Thymus (tissue), 14 donors: ENCODE measurements at places on chromosomes 1 and 21.
A peak's percentile ranks its signal among the peaks of the same experiment; 100 is the strongest.

GRCh38 chr1:68271596-68271995, 39.3 kb upstream of the WLS start:
- no peak overlapping the region for H3K27ac ChIP-seq
- no peak for DNase-seq
- H3K27me3 ChIP-seq, result no peaks in the 10 kb centered on the region
- no peaks in the 10 kb centered on the region for H3K36me3 ChIP-seq
- no peak overlapping the region for H3K4me3 ChIP-seq

GRCh38 chr1:185045814-185046492, 595 bp downstream of the RNF2 start:
- peak; percentile 25 for DNase-seq
- H3K4me1 ChIP-seq, result no peaks in the 10 kb centered on the region
- H3K36me3 ChIP-seq, result no peaks in the 10 kb centered on the region
- H3K27me3 ChIP-seq, result no peaks in the 10 kb centered on the region
- peak overlapping the region; percentile 73 for H3K4me3 ChIP-seq
- peak overlapping the region; percentile 49 for H3K27ac ChIP-seq

- H3K27ac ChIP-seq, result no peak overlapping the region
- no peak for DNase-seq
- no peaks in the 10 kb centered on the region for H3K36me3 ChIP-seq
- H3K27me3 ChIP-seq, result no peaks in the 10 kb centered on the region
- no peak overlapping the region for H3K4me3 ChIP-seq
- no peaks in the 10 kb centered on the region for H3K4me1 ChIP-seq
Observed at GRCh38 chr1:186550832-186551231, 89.9 kb upstream of the PDC start.

DNA sequence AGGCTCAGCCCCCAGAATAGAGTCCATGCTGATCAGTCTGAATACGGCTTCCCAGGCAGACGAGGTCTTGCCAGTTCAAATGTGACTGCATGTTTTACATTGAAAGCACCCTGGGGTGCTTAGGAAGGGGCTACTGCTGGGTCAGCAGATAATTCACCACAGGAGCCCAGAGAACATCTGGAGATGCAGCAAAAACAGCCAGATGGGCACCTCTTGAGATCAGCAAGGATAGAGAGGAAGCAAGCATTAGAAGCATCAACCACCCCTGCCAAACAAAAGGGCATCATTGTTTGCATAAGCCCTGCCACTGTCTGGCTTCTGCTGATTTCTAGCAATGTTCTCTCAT, 403.1 kb downstream of the RRAGC start:
- no peaks in the 10 kb centered on the region for H3K36me3 ChIP-seq
- H3K27ac ChIP-seq, result no peak overlapping the region

- H3K36me3 ChIP-seq, result no peaks in the 10 kb centered on the region
- H3K4me3 ChIP-seq, result no peak overlapping the region
- no peaks in the 10 kb centered on the region for H3K27me3 ChIP-seq
- H3K27ac ChIP-seq, result no peak overlapping the region
Observed at GRCh38 chr1:26915204-26915842, 1.5 kb upstream of the NR0B2 start.

DNA sequence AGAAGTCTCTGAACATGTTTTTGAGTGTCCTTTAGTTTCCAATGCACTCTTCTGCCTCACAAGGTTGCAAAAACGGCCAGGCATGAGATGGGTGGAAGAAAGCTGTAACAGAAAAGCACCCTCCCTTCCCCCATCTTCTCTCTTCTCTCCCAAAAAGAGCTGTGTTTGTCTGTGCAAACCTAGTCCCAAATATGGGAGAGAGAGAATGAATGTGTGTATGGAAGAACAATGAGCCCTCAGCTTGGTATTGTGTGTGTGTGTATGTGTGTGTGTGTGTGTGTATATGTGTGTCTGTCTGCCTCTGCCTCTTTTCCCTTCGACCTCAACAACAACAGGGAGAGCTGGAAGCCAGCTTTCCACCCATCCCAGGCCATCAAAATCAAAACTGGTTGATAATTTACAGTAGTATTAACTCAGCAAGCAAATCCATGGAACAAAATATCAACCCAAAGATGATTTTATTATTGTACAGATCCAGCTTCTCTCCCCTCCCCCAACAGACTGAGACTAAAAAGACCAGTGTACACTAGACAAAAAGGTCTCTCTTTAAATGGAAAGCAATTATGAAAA, 1.8 kb downstream of the RERE start:
- H3K27ac ChIP-seq, result no peak overlapping the region
- no peaks in the 10 kb centered on the region for H3K36me3 ChIP-seq

GRCh38 chr1:43357251-43357650, 1.5 kb upstream of the CDC20 start:
- no peak overlapping the region for H3K4me3 ChIP-seq
- no peak overlapping the region for H3K27ac ChIP-seq
- peaks cover 15% of the 10 kb centered on the region for H3K36me3 ChIP-seq
- DNase-seq, result no peak

- H3K36me3 ChIP-seq, result no peaks in the 10 kb centered on the region
- DNase-seq, result no peak
- no peaks in the 10 kb centered on the region for H3K27me3 ChIP-seq
Observed at GRCh38 chr1:210907251-210907805, 226.6 kb downstream of the KCNH1 start.

- no peak for DNase-seq
- no peaks in the 10 kb centered on the region for H3K36me3 ChIP-seq
- H3K4me1 ChIP-seq, result peaks cover 13% of the 10 kb centered on the region
- peaks cover 83% of the 10 kb centered on the region for H3K27me3 ChIP-seq
Observed at GRCh38 chr1:39901464-39901713, 328 bp downstream of the MYCL start.

DNA sequence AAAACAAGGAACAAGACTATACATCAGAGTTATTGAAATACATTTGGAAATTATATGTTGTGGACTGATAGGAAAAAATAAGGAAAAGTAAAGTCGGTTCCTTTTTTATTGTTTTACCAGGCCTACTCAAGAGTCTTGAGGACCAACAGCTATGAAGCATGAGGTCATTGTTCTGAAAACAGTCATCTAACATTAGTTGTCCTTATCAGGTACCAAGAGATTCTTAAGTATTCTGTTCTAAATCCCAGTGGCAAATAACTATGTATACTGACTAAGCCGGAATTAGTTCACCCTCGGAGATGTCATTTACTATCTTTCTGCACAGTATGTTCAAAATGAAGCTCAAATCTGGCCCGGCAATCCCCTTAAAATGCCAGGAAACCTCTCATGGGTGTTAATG, 585 bp downstream of the ADGRL4 start:
- no peak overlapping the region for H3K27ac ChIP-seq
- peaks cover 11% of the 10 kb centered on the region for H3K27me3 ChIP-seq
- DNase-seq, result no peak
